Fibroblast of lung (primary cell): ENCODE measurements at places on chromosomes 13 and 19. TPM values are rescaled to one million over a fixed set of nuclear protein-coding genes. Genes with fewer than 3 reads are reported as not detected.

GRCh38 chr13:99974296-99974938 lies 2.9 kb upstream of the ZIC5 start:
- peaks cover 86% of the 10 kb centered on the region for H3K27me3 ChIP-seq
- no peaks in the 10 kb centered on the region for H3K36me3 ChIP-seq
- no peak overlapping the region for H3K27ac ChIP-seq

DNA sequence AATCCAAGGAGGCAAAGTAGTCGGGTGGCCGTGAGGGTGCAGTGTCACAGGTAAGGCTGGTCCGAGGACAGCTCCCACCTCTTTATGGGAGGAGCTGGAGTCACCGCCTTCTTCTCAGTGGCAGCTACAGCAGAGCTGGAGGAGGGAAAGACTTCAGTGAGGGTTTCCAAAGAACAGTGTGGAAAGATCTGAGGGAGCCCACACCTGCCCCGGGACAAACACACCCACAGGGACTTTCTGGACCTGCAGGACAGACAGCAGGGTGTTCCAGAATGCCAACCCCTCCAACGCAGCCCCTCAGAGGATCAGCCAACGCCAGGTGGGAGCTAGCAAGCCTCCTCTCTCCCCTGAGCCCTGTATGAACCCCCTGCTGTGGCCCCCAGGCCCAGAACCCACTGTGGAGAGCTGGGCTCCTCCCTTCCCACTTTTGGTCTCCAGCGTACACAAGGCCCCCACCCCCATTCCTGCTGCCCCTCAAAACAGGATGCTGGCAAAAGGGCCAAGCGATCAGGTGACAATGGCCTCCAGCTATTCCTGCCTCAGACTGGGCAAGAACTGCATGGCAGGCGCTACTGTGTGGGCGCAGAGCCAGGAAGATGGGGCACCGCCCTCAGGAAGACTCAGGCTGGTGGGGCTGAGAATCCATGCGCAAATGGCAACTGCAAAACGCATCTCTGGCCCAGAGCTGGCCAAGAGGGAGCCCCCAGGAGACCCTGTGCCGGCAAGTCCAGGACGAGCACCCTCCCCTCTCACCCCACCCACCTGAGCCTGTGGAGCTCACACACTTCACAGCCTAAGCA lies 3.5 kb upstream of the CD320 start:
- DNase-seq, result no peak
- no peaks in the 10 kb centered on the region for H3K27me3 ChIP-seq
- H3K27ac ChIP-seq, result no peak overlapping the region
- H3K36me3 ChIP-seq, result peaks cover 10% of the 10 kb centered on the region
- H3K4me3 ChIP-seq, result no peak overlapping the region

Gene ZIC5
- not detected in 2 replicates for total RNA-seq

DNA sequence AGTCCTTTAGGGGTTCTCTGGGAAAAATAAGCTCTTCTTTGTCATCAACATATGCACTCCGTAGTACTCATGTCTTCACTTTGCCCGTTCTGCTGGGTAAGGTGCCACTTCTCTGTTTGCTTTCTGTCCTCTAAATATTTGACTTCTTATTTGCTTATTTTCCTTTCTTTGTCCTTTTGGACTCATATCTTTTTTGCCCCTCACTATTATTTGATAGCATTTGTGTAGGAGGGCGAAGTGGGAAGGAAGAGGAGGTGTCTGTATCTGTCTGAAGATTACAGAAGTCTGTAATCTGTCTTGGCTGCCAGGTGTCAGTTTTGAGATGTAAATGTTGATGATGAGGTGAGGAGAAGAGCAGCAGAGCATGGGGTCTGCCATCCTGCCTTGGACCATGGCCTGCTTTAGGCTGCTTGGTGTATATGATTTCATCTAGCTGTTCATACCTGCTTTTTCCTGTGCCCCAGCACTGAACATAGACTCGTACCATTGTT lies 30.8 kb downstream of the USPL1 start:
- H3K36me3 ChIP-seq, result peaks cover 7% of the 10 kb centered on the region
- H3K27me3 ChIP-seq, result no peaks in the 10 kb centered on the region
- H3K4me3 ChIP-seq, result no peak overlapping the region
- no peak overlapping the region for H3K27ac ChIP-seq
- DNase-seq, result no peak

- H3K27ac ChIP-seq, result no peak overlapping the region
- DNase-seq, result no peak
- H3K36me3 ChIP-seq, result no peaks in the 10 kb centered on the region
- H3K4me1 ChIP-seq, result no peaks in the 10 kb centered on the region
Observed at GRCh38 chr19:50644315-50644915, 4.7 kb upstream of the SYT3 start.

- no peaks in the 10 kb centered on the region for H3K36me3 ChIP-seq
- no peak overlapping the region for H3K4me3 ChIP-seq
- no peaks in the 10 kb centered on the region for H3K27me3 ChIP-seq
- DNase-seq, result no peak
Observed at GRCh38 chr19:7611541-7612279, 16.0 kb downstream of the CAMSAP3 start.

GRCh38 chr13:41064493-41064892 lies 3.2 kb downstream of the WBP4 start:
- peaks cover 5% of the 10 kb centered on the region for H3K36me3 ChIP-seq
- H3K4me3 ChIP-seq, result peak overlapping the region; percentile 23
- peaks cover 21% of the 10 kb centered on the region for H3K4me1 ChIP-seq
- H3K27ac ChIP-seq, result peak overlapping the region; percentile 74
- H3K27me3 ChIP-seq, result no peaks in the 10 kb centered on the region

GRCh38 chr19:50835785-50836542 lies 2.6 kb upstream of the KLK15 start:
- no peaks in the 10 kb centered on the region for H3K27me3 ChIP-seq
- no peaks in the 10 kb centered on the region for H3K4me1 ChIP-seq
- H3K36me3 ChIP-seq, result no peaks in the 10 kb centered on the region
- peak; percentile 35 for DNase-seq
- peak overlapping the region; percentile 49 for H3K4me3 ChIP-seq

Gene TICAM1
- total RNA-seq, result 2.1 and 4.1 TPM in 2 replicates

Gene EFNB2
- 9.2 and 13.5 TPM in 2 replicates for total RNA-seq
